Foreskin keratinocyte (primary cell): ENCODE measurements at places on chromosomes 7 and 10. TPM values are rescaled to one million over a fixed set of nuclear protein-coding genes. Genes with fewer than 3 reads are reported as not detected.
A peak's percentile ranks its signal among the peaks of the same experiment; 100 is the strongest.

The SYT15B gene
- total RNA-seq = not detected in 2 replicates

The IL6 gene
- total RNA-seq = 0.28 TPM in 1 of 2 replicates, not detected in the other

The MEOX2 gene
- total RNA-seq = not detected in 2 replicates

The BAIAP2L1 gene
- total RNA-seq = 38.0 and 47.6 TPM in 2 replicates

The BAMBI gene
- total RNA-seq = 3.6 and 6.8 TPM in 2 replicates

The DIP2C gene
- 4.7 and 5.0 TPM in 2 replicates for total RNA-seq

The PLAC9 gene
- total RNA-seq = not detected in 2 replicates

DNA sequence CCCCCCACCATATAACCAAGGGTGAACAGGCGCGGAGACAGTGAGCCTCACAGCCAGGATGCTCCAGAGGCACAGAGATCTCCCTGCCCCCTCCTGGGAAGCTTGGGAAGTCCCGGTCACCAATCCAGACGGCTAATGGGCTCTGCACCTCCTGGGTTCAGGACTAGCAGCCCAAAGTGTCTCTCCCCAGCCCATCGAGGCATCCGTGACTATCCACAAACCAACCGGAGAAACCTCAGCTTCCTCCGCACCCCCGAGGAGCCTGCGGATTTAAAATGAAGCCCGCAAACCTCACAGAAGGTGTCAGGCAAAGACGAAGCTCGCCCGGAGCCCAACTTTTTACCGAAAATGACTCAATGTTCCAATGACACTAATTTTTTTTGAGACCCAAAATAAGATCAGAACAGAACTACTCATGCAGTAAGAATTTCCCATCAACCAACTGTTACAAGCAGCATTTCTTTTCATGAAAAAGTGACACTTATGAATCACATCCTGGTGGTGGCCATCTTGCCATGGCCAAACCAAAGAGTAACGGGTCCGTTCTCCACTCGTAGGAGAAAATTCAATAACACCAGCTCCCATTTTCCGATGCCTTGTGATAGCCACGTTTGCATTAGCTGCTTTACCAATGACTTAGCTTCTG is 6.0 kb downstream of the PDGFA start:
- peak; percentile 79 for DNase-seq

DNA sequence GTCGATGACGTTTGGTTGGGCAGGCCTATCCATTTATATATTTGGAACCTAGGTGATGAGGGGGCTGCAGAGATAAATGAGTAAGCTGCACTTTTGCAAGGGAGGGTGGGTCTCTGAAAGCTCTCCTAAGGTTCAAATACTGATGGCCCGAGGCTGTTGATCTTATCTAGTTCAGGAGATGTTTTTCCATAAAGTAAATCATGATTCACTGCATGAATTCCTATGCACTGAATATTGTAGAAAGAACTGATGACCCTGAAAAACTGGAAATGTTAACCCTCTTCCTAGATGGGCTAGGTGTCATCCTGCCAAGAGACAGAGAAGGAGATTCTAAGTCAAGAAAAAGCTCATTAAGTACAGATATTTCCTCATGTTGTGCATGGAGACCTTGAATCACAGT is 459.9 kb downstream of the PLXNA4 start:
- DNase-seq = peak; percentile 90

- DNase-seq = no peak
Measured at GRCh38 chr7:114944745-114945625, 23.1 kb downstream of the MDFIC start.

- no peak for DNase-seq
Measured at GRCh38 chr7:1457059-1457948, 2.0 kb downstream of the MICALL2 start.

- DNase-seq = no peak
Measured at GRCh38 chr7:52615021-52615695, 420.3 kb upstream of the POM121L12 start.

GRCh38 chr7:148515237-148515636 is 75.3 kb upstream of the C7orf33 start:
- DNase-seq = no peak

DNA sequence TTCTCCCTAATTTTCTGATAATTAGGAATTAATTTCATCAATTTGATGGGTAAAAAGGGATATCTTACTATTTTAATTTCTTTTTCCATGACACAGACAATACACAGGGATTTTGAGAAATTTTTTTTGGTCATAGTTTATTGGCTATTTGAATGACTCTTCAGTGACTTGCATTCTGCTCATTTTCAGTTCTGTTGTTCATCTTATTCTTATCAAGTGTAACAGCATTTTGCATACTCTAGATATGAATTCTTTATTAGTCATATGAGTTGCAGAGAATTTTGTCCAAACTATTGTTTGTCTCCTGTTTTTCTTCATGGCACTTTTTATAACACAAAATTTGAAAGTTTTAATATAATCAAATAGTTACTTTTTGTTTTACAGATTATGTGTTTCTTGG is 41.7 kb downstream of the MKLN1 start:
- DNase-seq = no peak

DNA sequence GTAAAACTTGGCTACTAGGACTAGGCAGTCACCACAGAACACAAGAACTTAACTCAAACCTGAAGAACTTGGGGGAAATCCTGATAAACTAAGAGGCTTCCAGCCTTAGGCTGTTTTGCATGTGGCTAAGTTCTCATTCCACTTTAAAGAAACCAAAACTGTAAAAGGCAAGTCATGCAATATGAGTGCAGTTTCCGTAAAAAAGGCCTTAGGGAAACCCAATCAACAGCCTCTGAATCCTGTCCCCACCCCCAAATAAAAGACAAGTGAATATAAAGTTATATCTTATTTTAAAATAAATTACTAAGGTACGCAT is 95.1 kb downstream of the USP6NL start:
- peak; percentile 14 for DNase-seq

DNA sequence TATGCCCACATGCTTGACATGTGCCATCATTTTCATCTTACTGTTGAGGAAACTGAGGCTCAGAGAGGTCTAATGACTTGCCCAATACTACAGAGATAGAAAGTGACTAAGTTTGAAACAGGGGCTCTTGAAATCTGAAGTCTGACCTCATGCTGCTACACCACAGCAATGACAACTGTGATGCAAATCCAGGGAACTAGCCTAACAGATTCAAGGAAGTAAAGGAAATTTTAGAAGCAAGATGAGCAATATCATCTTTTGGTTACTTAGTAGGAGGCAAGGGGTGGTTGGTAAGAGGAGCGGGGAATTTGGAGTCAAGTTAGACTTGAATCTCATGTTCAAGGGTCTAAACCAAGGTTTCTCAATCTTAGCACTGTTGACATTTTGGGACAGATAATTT is 26.3 kb upstream of the OSBPL3 start:
- DNase-seq = no peak

DNA sequence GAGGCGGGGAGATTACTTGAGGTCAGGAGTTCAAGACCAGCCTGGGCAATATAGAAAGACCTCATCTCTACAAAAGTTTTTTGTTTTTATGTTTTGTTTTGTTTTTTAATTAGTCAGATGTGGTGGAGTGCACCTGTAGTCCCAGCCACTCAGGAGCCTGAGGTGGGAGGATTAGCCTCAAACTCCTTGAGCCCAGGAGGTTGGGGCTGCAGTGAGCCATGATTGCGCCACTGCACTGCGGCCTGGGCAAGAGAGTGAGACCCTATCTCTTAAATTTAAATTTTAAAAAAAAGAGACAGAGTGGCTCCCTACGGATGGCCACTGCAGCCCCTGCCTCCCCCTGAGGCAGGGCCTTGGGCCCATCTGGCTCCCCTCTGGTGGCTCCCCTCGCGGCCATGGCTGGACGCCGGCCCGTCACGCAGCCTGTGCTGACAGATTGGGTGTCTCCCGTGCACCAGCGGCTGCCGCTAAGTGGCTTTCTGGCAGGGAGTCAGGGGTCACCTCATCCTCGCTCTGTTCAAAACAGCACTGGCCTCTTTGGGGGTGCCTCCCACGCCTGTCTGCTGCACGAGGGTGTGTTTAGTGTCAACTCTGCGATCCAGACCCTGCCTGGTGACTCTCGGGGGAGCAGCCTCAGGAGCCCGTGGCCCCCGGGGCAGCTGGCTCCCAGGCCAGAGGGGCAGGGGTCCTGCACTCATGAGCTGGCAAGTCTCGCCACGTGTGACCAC is 44.4 kb upstream of the ELN start:
- DNase-seq = no peak

- DNase-seq = no peak
Measured at GRCh38 chr7:148794476-148794875, 89.6 kb downstream of the EZH2 start.

DNA sequence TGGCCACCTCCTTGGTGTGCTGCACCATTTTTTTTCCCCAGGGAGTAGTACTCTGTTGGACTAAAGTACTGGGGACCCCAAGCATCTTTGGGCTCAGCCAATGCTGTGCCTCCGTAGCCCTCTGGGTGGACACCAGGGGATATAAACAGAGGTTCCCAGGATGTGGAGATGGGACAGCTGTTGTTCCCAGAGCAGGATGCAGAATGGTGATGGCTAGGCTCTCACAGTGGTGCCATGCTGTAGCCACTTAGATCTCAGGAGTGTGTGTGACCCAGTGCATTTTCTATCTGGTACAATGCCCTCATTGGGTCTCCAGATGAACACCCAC is 50.9 kb upstream of the SCIN start:
- DNase-seq = no peak

GRCh38 chr10:97598407-97599271 is 9.1 kb downstream of the C10orf62 start:
- DNase-seq = no peak
